ENCODE measurements at places on chromosomes 7 and 10. TPM values are rescaled to one million over a fixed set of nuclear protein-coding genes. Genes with fewer than 3 reads are reported as not detected.

DNA sequence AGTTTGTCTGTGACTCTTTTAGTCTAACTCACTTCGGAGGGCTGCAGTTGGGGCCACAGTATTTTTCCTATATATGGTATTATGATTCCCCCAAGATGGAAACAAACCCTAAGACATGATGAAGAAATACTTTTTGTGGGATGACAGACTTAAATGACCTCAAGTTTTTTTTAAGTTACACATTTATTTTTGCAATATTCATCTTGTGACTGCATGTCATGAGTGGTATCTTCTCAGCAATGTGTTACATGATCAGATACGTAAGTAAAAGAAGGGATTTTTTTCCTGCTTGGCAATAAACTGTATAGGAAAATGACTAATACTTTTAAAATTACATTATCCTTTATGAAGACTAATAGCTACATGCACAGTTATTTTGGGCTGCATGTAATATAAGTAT lies 57.8 kb downstream of the OR13A1 start:
- H3K4me1 ChIP-seq: no peaks in the 10 kb centered on the region
- no peak overlapping the region for H3K4me3 ChIP-seq
- DNase-seq: no peak

GRCh38 chr7:3240826-3241430 lies 60.1 kb upstream of the SDK1 start:
- H3K36me3 ChIP-seq: no peaks in the 10 kb centered on the region
- no peak for DNase-seq
- no peaks in the 10 kb centered on the region for H3K27me3 ChIP-seq
- no peak overlapping the region for H3K4me3 ChIP-seq

DNA sequence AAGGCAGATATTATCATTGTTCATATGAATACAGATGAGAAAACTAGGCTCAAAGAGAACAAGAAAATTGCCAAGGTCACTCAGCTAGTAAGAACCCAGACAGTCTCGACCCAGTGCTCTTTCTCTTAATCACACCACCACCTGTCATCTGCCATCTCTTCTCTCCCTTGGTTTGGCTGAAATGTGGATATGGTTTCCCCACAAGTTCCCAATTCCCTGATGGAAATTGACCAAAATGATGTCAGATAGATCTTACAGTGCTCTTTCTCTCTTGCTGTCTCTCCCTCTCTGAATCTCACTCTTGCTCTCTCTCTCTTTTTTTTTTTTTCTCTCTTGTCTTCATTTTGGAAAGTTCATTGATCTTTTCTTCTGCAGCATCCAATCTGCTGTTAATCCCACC lies 9.1 kb downstream of the C10orf90 start:
- H3K4me3 ChIP-seq: no peak overlapping the region
- H3K27me3 ChIP-seq: no peaks in the 10 kb centered on the region
- H3K27ac ChIP-seq: no peak overlapping the region
- H3K36me3 ChIP-seq: no peaks in the 10 kb centered on the region
- DNase-seq: no peak
- peaks cover 49% of the 10 kb centered on the region for H3K4me1 ChIP-seq

Gene TUBB8
- 0.40 TPM for total RNA-seq

DNA sequence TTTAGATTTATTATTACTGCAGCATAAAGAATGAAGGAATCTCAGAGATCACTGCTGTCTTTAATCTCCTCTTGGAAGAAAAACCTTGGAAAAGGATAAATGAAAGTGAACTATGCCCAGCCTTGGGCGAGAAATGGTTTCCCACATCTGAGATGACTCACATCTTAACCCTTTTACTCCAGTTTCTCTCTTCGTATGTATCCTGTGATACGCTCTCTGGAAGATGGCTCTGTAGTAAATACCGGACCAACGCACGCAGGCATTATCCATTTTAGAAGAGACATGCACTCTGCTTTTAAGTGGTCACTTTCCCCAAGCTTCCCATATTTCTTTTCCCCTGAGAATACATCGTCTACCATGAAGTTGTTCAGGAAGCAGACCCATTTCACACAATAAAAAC lies 207.3 kb upstream of the BMPER start:
- no peaks in the 10 kb centered on the region for H3K36me3 ChIP-seq
- peaks cover 14% of the 10 kb centered on the region for H3K4me1 ChIP-seq
- no peaks in the 10 kb centered on the region for H3K27me3 ChIP-seq
- H3K4me3 ChIP-seq: no peak overlapping the region

DNA sequence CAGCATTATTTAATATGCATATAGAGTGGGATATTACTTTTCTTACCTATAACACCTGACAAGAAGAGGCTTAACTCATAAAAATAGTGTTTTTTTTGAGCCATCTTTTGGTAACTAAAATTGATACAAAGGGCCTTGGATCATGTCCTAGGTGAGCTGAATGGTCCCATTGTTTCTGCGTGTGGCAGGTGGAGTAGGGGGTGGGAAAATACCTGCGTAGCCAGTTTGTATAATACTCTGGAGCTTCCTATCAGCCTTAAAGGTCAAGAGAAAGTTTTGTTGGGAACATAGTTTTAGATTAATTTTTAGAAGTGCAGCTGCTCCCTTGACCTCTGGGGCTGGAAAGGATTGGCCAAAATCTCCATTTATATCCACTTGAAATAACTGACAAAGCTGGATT lies 244.6 kb downstream of the PHTF2 start:
- peaks cover 34% of the 10 kb centered on the region for H3K4me1 ChIP-seq
- no peak overlapping the region for H3K4me3 ChIP-seq
- no peak overlapping the region for H3K27ac ChIP-seq
- H3K36me3 ChIP-seq: no peaks in the 10 kb centered on the region
- no peaks in the 10 kb centered on the region for H3K27me3 ChIP-seq

Gene SLC26A5
- 1.9 TPM for total RNA-seq

Gene TAS2R3
- total RNA-seq: 4.5 TPM
